ENCODE measurements at places on chromosomes 4 and X. TPM values are rescaled to one million over a fixed set of nuclear protein-coding genes. Genes with fewer than 3 reads are reported as not detected.

TMEM165 gene
- total RNA-seq: 54.9 TPM

XAGE1A gene
- total RNA-seq: 25.2 TPM

CLDN34 gene
- total RNA-seq: not detected

PDLIM3 gene
- 0.16 TPM for total RNA-seq

SHROOM2 gene
- 0.97 TPM for total RNA-seq

PABPC1L2B gene
- not detected for total RNA-seq

NAA11 gene
- total RNA-seq: not detected

USP26 gene
- not detected for total RNA-seq

NFXL1 gene
- total RNA-seq: 7.0 TPM

SSX1 gene
- total RNA-seq: not detected

MAGEB3 gene
- not detected for total RNA-seq

LONRF3 gene
- 2.8 TPM for total RNA-seq

RASL11B gene
- total RNA-seq: 0.20 TPM

GLUD2 gene
- 2.2 TPM for total RNA-seq

ZNF711 gene
- total RNA-seq: 0.76 TPM

COQ2 gene
- total RNA-seq: 17.7 TPM

PCDH7 gene
- 0.17 TPM for total RNA-seq

RENBP gene
- total RNA-seq: 0.13 TPM

PUDP gene
- 22.8 TPM for total RNA-seq

HHIP gene
- 0.76 TPM for total RNA-seq

ANKRD50 gene
- total RNA-seq: 4.9 TPM

SLC2A9 gene
- 0.38 TPM for total RNA-seq

MAGEA12 gene
- 0.29 TPM for total RNA-seq

TSPAN6 gene
- 36.2 TPM for total RNA-seq

AKAP4 gene
- total RNA-seq: 0.14 TPM

PGAM4 gene
- total RNA-seq: 0.40 TPM

MAGEA2B gene
- not detected for total RNA-seq

CD99 gene
- 346 TPM for total RNA-seq

ARL9 gene
- not detected for total RNA-seq

SH3D19 gene
- 22.9 TPM for total RNA-seq

ZNF827 gene
- 2.8 TPM for total RNA-seq

PASD1 gene
- total RNA-seq: not detected

MAGEB1 gene
- total RNA-seq: not detected

TRO gene
- 0.65 TPM for total RNA-seq

KLHL2 gene
- 19.9 TPM for total RNA-seq

Data from A549 treated with AZD2906 at 1 μM for 4 hours (cell line).